Cerebellar nuclear complex (tissue), 1 donor: ENCODE measurements at places on chromosomes 4 and X.

DNA sequence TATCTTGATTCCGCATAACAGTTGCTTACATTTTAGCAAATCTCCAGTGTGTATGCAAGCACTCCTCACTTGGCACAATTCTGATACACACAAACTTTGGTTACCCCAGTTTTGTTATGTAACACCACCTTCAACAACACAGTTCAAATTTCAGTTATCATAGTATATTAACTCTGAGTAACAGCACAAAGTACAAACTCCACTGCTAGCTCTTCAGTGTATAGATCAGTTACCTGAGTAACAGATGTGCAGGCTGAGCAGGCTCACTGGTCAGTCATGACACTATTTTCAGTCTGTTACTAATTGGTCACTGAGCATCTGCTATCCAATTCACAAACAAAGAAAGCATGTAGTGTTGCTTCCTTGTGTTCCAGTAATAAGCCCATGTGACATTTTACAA is 55.4 kb downstream of the PKD2 start:
- DNase-seq: no peak

DNA sequence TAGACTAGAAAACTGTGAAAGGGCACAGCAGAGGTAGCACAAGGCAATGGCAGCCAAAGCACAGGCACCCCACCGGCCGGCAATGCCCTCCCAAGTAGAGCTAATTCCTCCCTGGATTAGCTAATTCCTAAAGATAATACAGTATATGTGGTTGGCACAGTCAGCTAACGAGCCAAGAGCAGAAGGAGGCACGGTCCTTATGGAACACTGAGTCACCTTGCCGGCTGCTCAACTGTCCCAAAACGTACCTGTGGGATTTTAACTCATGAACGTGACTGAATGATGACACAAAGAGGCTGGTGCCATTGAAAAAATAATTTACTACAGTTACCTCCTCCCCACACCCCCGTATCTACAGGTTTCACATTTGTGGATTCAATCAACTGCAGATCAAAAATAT is 9.1 kb upstream of the FGFBP1 start:
- DNase-seq: no peak

- no peak for DNase-seq
Observed at GRCh38 chr4:120796271-120796670, 126.3 kb downstream of the PRDM5 start.

- DNase-seq: no peak
Observed at GRCh38 chrX:116317409-116317808, 119.0 kb upstream of the SLC6A14 start.

- no peak for DNase-seq
Observed at GRCh38 chr4:7703688-7704087, 236.0 kb downstream of the AFAP1 start.

- no peak for DNase-seq
Observed at GRCh38 chr4:64144994-64145393, 264.3 kb downstream of the TECRL start.
